ENCODE measurements at places on chromosomes 11 and 22. TPM values are rescaled to one million over a fixed set of nuclear protein-coding genes. Genes with fewer than 3 reads are reported as not detected.
A peak's percentile ranks its signal among the peaks of the same experiment; 100 is the strongest.

DNA sequence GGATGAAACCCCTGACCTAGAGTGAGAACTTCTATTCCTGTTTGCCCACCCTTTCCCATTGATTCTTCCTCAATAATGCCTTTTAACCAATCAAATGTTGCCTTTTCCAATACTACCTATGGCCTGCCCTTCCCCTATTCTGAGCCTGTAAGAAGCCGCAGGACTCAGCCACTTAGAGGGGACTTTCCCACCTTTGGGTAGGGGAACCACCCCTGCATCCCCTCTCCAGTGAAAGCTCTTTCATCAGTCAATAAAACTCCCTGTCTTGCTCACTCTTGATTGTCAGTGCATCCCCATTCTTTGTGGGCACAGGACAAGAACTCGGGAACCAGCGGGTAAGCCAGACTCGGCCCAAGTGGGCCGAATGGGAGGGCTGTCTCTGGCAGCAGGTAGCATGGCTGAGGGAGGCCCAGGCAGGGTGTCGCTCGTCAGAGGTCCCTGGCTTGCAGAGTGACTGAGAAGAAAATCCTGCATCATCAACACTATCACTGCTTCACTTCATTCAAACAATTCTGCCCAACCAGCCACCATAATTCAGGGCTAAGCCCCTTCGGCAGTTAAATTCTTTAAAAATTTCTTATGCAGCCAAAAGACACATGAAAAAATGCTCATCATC lies 30.4 kb downstream of the LDHAL6A start:
- H3K27me3 ChIP-seq, result no peaks in the 10 kb centered on the region
- no peak overlapping the region for H3K27ac ChIP-seq
- peaks cover 55% of the 10 kb centered on the region for H3K36me3 ChIP-seq
- H3K4me3 ChIP-seq, result no peak overlapping the region
- DNase-seq, result no peak

- no peaks in the 10 kb centered on the region for H3K4me1 ChIP-seq
- no peak for DNase-seq
- no peak overlapping the region for H3K27ac ChIP-seq
- no peak overlapping the region for H3K4me3 ChIP-seq
- H3K27me3 ChIP-seq, result peaks cover 1% of the 10 kb centered on the region
- H3K36me3 ChIP-seq, result no peaks in the 10 kb centered on the region
Observed at GRCh38 chr11:123859731-123860130, 25.7 kb downstream of the TMEM225 start.

GRCh38 chr11:70433966-70434812 lies 35.9 kb downstream of the CTTN start:
- H3K27me3 ChIP-seq, result no peaks in the 10 kb centered on the region
- no peaks in the 10 kb centered on the region for H3K4me1 ChIP-seq
- DNase-seq, result no peak
- no peak overlapping the region for H3K27ac ChIP-seq

GRCh38 chr22:46013460-46014416 lies 36.8 kb upstream of the WNT7B start:
- peaks cover 11% of the 10 kb centered on the region for H3K4me1 ChIP-seq
- no peaks in the 10 kb centered on the region for H3K36me3 ChIP-seq

GRCh38 chr11:103863497-103863896 lies 172.9 kb upstream of the DDI1 start:
- no peak overlapping the region for H3K4me3 ChIP-seq
- no peaks in the 10 kb centered on the region for H3K4me1 ChIP-seq
- no peak overlapping the region for H3K27ac ChIP-seq
- H3K36me3 ChIP-seq, result no peaks in the 10 kb centered on the region
- no peak for DNase-seq

DNA sequence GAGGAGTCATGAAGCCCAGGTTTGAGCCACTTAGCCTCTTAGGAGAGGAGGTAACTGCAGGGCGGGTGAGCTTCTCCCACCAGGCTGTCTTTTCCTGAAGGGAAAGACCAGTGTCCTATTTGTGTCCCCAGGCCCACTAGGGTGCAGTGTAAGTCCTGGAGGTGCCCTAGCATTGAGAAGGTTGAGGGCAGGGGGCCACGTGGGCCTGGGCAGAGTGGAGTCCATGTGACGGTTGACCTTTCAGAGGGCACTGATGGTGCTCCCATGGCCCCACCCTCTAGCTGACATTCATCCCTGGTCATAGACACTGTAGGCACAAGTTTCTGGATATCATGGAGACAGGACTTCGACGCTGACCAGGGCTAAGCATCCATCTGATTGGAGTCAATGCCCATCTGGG lies 44.1 kb upstream of the TP53I11 start:
- no peaks in the 10 kb centered on the region for H3K4me1 ChIP-seq
- no peak overlapping the region for H3K4me3 ChIP-seq
- no peaks in the 10 kb centered on the region for H3K27me3 ChIP-seq
- no peaks in the 10 kb centered on the region for H3K36me3 ChIP-seq
- no peak for DNase-seq

DNA sequence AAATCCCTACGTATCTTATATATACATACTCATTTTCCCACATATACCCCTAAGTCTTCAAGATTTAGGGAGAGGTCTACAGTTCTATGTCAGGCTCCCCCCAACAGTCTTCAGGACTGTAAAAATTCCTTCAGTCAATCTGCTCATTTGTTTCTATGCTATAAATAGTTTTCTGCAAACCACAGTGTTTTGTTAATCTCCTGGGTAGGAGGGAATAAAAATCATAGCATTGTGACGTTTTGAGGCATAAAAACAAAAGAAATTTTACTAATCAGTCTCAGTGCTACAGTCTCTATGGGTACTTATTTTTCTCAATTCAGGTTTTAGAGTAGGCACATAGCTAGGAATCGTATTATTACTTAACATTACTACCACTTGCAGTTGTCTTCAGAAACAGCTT lies 552.8 kb upstream of the LRRC4C start:
- no peaks in the 10 kb centered on the region for H3K36me3 ChIP-seq
- no peaks in the 10 kb centered on the region for H3K27me3 ChIP-seq
- no peak overlapping the region for H3K27ac ChIP-seq
- H3K4me1 ChIP-seq, result no peaks in the 10 kb centered on the region
- no peak overlapping the region for H3K4me3 ChIP-seq
- DNase-seq, result no peak

DNA sequence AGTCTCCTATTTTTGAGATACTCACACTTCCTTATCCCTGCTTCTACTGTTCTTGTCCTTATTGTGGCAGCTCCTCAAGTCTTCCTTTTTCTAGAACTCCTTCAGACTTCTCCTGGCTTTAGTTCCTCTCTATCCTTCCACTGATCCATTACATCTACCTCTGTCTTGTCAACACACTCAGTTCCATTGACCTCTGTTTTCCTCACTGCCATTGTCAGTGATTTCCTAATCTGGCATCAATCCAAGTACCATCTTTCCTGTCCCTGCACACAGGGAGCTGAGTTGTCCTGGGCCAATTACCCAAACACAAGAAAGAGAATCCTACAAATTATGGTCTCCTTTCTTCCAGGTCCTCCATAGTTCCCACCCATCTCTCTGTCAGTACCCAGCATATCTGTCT lies 27.9 kb upstream of the RIC3 start:
- no peaks in the 10 kb centered on the region for H3K4me1 ChIP-seq
- no peaks in the 10 kb centered on the region for H3K36me3 ChIP-seq
- H3K27me3 ChIP-seq, result peaks cover 15% of the 10 kb centered on the region
- DNase-seq, result no peak
- no peak overlapping the region for H3K27ac ChIP-seq
- H3K4me3 ChIP-seq, result no peak overlapping the region

- no peak for DNase-seq
- H3K27ac ChIP-seq, result peak overlapping the region; percentile 74
- H3K27me3 ChIP-seq, result peaks cover 21% of the 10 kb centered on the region
- H3K36me3 ChIP-seq, result peaks cover 3% of the 10 kb centered on the region
- peaks cover 29% of the 10 kb centered on the region for H3K4me1 ChIP-seq
Observed at GRCh38 chr11:33701302-33702230, 940 bp upstream of the C11orf91 start.

GRCh38 chr11:75523811-75524664 lies 1.7 kb downstream of the GDPD5 start:
- H3K4me3 ChIP-seq, result peak overlapping the region; percentile 82
- H3K27me3 ChIP-seq, result peaks cover 2% of the 10 kb centered on the region
- peak overlapping the region; percentile 52 for H3K27ac ChIP-seq
- no peaks in the 10 kb centered on the region for H3K36me3 ChIP-seq

DNA sequence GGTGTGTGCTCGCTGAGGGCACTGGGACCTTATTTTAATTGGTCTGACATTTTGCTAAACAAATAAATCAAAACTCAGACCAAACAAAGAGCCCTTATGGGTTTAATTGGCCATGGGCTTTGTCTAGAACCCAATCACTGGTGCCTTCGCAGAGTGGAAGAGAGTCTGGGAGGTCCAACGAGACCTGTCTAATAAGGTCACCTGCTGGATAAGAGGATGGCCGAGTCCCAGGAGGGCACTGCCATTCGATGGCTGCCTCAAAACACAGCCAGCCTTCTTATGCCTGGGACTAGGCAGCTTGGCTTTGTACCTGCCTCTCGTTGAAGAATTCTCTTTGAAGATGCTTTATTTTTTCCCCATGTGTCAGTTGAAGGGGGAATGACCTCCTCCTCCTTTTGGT lies 171.1 kb downstream of the CEP164 start:
- H3K27ac ChIP-seq, result no peak overlapping the region
- H3K36me3 ChIP-seq, result no peaks in the 10 kb centered on the region
- no peaks in the 10 kb centered on the region for H3K4me1 ChIP-seq

DNA sequence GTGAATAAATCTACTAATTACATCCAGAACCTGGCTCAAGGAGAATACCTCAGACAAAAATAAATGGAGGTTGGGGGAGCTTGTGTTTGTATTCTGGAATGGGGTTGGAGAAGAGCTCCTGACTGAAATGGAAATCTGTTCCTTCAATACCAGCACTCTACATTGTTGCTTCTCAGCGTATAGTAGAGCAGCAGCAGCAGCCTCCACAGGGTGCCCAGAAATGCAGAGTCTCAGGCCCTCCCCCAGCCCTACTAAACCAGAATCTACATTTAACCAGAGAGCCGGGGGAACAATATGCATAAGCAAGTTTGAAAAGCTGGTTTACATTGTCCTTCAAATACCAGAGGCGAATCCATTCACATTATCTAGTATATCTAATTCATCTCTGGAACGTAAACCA lies 474.8 kb downstream of the NTM start:
- H3K27ac ChIP-seq, result no peak overlapping the region
- no peaks in the 10 kb centered on the region for H3K4me1 ChIP-seq
- H3K27me3 ChIP-seq, result no peaks in the 10 kb centered on the region
- H3K4me3 ChIP-seq, result no peak overlapping the region
- DNase-seq, result no peak
- no peaks in the 10 kb centered on the region for H3K36me3 ChIP-seq

GRCh38 chr11:59615120-59615636 lies 396 bp downstream of the OSBP start:
- H3K27ac ChIP-seq, result peak overlapping the region; percentile 93
- DNase-seq, result peak; percentile 68
- peak overlapping the region; percentile 93 for H3K4me3 ChIP-seq
- peaks cover 58% of the 10 kb centered on the region for H3K4me1 ChIP-seq
- no peaks in the 10 kb centered on the region for H3K27me3 ChIP-seq
- peaks cover 29% of the 10 kb centered on the region for H3K36me3 ChIP-seq

- H3K36me3 ChIP-seq, result no peaks in the 10 kb centered on the region
- no peak overlapping the region for H3K27ac ChIP-seq
- peaks cover 20% of the 10 kb centered on the region for H3K27me3 ChIP-seq
- no peak for DNase-seq
Observed at GRCh38 chr11:19089421-19089820, 27.5 kb upstream of the ZDHHC13 start.

GRCh38 chr11:114426280-114426679 lies 13.0 kb upstream of the REXO2 start:
- no peak for DNase-seq
- H3K36me3 ChIP-seq, result peaks cover 4% of the 10 kb centered on the region
- H3K4me3 ChIP-seq, result no peak overlapping the region
- no peak overlapping the region for H3K27ac ChIP-seq

DNA sequence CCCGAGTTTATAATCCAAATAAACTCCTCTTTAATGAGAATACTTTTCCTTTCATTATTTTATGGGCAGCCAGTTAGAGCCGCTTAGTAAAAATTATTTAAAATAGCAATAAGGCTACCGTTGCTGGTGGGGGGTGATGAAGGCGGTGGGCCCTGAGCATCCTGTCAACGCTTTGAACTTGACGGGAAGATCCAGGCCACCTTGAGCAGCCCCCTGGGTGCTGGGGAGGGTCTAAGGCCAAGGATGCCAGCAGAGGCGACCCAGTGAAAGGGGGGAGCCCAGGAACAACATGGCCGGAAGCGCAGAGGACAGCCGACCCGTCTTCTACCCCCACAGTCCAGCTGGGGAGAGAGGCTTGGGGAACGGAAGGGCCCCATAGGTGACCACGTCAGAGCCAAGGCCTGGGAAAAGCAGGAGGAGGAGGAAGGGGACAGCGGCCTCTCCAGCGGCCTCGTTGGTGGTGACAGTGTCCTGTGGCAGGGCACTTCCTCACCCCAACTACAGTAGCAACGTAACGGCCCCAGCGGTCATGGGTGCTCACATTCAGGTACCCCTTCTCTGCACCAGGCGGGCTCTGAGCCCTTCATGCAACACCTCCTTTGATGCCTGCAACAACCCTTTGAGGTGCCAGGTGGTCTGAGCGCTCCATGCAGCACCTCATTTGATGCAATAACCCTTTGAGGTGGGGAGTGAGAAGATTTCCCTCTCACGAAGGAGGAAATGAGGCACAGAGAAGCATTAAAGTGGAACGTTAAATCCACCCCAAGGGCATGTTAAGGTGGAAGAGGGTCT lies 695.3 kb downstream of the TBC1D22A start:
- H3K27ac ChIP-seq, result no peak overlapping the region
- no peak for DNase-seq
- H3K36me3 ChIP-seq, result no peaks in the 10 kb centered on the region
- H3K4me1 ChIP-seq, result no peaks in the 10 kb centered on the region
- H3K4me3 ChIP-seq, result no peak overlapping the region
- H3K27me3 ChIP-seq, result no peaks in the 10 kb centered on the region

The SEZ6L gene
- total RNA-seq, result not detected

The OR51B2 gene
- total RNA-seq, result not detected

The OR56A1 gene
- not detected for total RNA-seq

The FLRT1 gene
- total RNA-seq, result not detected

The DDI1 gene
- not detected for total RNA-seq

The PLAAT2 gene
- 0.29 TPM for total RNA-seq

Data from activated CD4-positive, alpha-beta T cell treated with anti-CD3 and anti-CD28 coated beads, Interleukin-2, amount 10 ng/mL, durations not matched to agents 7 days and 5 days (primary cell).